ENCODE measurements at places on chromosomes 5 and 9.

DNA sequence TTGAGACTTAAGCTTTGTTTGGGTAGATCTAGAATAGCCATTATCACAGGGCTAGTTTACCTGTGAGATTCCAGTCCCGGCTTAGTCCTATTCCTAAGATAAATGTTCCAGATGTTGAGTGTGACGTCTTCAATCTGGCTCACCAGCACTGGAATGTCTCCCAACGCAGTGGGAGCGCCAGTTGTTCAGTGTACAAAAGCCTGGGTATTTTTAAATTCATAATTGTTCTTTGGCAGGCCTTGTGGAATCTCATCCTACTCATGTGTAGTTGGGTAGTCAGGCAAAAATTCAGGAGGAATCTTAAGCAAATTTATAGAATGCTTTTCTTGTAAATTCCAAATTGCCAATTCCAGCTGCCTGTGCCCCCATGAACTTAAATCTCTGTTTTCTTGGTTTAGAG lies 272.6 kb upstream of the KCNN2 start:
- DNase-seq = peak; percentile 15

- peak; percentile 92 for DNase-seq
Observed at GRCh38 chr9:35510754-35511428, 21.0 kb downstream of the RUSC2 start.

GRCh38 chr9:27589462-27589861 lies 16.2 kb upstream of the C9orf72 start:
- DNase-seq = no peak

DNA sequence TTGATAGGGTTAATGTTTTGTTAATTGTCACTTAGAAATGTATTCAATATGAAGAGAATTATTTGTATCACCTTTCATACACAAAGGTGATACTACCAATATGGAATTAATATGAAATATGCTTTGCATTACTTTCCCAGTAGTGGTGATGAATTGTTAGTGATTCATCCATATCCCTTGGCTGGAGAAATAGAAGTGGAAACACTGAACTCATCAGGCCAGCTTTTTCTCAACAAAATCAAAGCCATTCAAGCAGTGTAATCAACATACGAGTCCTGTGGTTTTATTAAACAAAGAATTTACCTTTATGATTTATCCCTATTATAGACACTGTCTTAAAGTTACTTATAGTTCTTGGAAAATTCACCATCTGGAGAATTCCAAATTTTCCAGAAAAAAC lies 264.0 kb upstream of the MEF2C start:
- DNase-seq = peak; percentile 10

GRCh38 chr5:36177715-36178523 lies 26.0 kb downstream of the SKP2 start:
- peak; percentile 72 for DNase-seq

GRCh38 chr9:7103367-7103766 lies 345.6 kb downstream of the KDM4C start:
- no peak for DNase-seq

- no peak for DNase-seq
Observed at GRCh38 chr5:41754857-41755256, 115.4 kb downstream of the OXCT1 start.

GRCh38 chr5:148202531-148203203 lies at the start of gene SPINK6:
SPINK6 (plus strand) TSS chr5:148203042; CDS start chr5:148203097, 55 bp downstream.
- no peak for DNase-seq

- peak; percentile 32 for DNase-seq
Observed at GRCh38 chr9:16727452-16728136, 142.9 kb downstream of the BNC2 start.

DNA sequence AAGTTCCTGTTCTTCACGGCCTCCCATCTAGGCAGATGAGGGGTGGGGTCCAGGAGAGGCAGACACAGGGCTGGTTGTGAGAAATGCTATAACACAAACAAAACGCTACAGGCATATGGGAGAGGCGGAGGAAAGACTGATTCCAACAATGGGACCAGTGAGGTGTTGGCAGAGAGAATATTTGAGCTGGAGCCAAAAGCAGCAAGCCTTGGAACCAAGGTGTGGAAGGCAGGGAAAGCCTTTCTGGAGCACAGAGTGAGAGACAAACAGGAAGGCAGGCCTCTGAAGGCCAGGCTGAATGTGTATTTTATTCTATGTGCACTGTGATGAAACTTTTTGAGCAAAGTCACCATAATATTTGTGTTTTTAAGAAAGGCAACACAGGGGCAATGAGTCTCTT lies 2.9 kb downstream of the ATPSCKMT start:
- DNase-seq = no peak

Measured in adipocyte (in vitro differentiated cells).